ENCODE measurements at places on chromosomes 12 and 14. TPM values are rescaled to one million over a fixed set of nuclear protein-coding genes. Genes with fewer than 3 reads are reported as not detected.

GRCh38 chr14:100534528-100535286, 52.5 kb downstream of the BEGAIN start:
- DNase-seq: peak; percentile 42

DNA sequence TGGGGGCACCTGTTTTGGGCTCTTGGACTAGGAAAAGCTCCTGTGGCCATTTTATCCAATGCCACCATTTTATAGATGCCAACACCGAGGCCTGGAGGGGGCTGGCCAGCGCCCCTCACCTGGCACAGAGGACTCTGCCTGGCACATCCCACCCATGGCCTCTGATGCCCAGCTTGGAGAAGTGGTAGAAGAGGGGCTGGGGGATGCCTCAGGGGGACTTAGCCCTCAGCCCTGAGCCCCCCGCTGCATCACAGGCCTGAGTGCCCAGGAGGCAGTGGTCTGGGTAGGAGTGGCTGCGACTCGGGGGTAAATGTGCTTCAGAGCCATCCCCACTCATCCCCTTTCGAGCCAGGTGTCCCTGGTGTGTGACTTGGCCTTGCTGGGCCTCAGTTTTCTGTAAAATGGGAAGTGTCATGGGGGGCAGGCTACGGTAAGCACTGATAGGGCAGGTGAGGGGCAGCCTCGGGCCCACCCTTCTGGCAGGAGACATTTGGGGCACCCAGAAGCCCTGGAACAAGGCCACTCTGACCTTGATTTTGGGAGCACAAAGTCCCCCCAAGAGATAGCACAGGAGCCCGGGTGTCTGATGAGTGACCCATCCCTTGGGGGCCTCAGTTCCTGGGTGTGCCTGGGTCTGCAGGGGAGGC, 22.5 kb downstream of the SH2B3 start:
- DNase-seq: no peak

DNA sequence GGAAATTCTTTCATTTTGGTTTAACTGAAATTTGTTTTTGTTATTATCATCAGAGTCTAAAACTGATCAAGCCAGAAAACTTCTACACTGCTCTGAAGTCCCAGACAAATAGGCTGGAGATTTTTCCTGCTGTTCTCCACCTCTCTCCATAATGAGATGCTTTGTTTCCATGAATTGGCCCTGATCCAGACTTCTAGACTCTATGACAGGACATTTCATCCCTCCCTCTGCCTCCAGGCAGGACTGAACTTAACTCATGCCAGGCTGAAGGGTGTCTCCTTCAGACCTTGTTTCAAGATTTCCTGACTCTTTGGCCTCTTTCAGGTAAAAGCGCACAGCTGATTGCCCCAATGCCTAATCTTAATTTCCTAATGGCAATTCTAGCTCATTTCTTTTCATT, 69.1 kb upstream of the HOXC13 start:
- DNase-seq: no peak

GRCh38 chr12:121804417-121805111, 755 bp downstream of the SETD1B start:
- peak; percentile 34 for DNase-seq

DNA sequence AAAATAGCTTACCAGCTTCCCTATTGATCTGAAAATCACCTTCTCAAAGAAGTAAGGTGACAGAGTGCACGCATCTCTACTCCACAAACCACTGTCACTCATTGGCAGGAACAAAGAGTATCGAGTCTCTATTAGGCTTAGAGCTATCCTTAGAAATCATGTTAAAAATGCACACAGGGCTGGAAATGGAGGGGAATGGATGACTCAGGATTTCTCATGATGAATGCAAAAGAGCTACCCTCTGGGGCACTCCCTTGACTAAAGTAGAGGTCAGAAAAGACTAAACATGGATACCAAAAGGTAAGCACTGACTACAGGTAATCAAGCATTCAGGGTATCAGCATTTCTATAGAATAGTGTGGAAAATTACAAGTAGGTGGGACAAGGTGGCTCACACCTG, 96.1 kb upstream of the ANO4 start:
- DNase-seq: no peak

DNA sequence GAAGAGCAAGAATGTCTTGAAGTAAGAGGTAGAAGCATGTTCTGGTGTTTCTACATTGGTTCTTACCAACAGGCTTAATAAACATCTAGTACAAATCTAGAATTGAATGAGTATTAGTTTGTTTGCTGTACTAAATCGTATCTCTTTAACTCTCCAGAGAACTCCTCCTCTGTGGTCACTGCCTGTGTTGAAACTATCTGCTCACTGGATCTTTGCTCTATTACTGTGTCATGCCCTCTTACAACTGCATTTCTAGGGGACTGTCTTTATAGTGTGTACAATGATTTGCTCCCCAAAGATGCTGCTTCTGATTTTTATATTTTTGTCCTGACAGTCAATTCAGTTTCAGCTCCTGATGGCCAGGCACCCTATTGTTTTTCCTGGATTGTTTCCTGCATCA, 50.1 kb upstream of the E2F7 start:
- no peak for DNase-seq

NPFF gene
- not detected for polyA plus RNA-seq

DNA sequence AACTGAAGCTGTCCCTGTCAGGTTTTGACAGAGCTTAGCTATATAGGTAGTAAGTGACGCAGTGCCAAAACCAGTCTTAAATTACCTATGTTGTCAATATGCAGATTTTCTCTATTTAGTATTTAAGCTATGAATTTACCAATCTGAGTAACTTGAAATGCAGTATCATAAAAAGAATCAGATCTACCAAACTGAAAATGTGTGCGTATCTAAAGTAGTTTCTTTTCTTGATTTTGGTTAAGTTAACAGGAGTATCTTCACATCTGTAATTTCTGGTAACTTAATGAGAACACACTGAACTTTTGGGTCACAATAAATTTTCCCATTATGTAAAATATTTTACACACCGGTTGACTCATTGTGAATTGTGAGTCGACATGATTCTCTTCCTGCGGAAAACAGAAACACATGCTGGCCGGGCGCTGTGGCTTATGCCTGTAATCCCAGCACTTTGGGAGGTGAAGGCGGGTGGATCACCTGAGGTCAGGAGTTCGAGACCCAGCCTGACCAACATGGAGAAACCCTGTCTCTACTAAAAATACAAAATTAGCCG, 45.1 kb downstream of the TRAF3 start:
- no peak for DNase-seq

DNA sequence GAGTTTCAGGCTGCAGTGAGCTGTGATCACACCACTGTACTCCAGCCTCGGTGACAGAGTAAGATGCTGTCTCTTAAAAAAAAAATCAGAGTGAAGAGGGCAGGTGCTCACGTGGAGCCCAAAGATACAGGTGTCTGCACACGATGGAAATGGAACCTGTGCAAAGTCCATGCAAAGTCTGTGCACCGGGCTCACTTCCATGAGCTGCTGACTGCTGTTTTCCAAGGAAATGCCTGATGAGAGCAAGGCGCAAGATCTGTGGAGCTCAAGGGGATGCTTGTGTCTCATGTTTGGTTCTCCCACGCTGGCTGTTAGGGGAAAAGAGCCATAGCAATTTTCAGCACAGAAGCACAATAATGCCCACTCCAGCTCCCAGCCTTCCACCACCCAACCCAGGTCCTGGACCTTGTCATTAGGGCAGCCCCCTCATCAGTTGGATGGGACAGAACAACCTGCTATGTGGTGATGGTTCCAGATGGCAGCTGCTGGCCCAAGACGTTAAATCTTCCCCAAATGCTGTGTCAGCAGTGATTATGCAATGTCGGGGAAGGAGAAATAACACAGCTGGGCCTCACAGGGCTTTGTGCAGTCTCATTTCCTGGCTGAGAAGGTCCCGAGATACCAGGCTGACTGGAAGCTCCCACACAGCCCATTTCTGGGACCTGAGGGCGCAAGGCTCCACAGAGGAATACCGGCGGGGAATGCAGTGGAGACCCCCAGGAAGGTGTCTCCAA, 27.9 kb upstream of the DICER1 start:
- DNase-seq: peak; percentile 68

GRCh38 chr14:71551291-71551950, 380.8 kb upstream of the RGS6 start:
- DNase-seq: no peak

ACOT6 gene
- not detected for polyA plus RNA-seq

DNA sequence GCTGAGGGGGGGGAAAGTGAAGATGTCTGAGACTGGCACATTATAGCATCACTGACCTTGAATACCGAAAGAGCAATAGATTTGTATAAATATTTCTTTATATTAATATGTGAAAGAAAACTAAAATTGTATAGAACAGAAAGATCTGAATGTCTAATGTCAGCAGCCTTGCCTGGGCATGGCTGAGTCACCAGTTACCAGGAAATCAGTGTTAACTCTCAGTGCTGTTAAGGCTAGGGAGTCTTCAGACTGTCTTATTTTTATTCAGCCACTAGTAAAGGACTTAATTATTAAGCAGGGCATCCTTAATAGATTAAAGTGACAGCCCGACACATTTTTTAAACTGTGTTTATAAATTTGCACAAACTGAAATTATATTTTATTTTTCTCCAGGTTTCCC, 122.9 kb upstream of the AEBP2 start:
- no peak for DNase-seq

DNA sequence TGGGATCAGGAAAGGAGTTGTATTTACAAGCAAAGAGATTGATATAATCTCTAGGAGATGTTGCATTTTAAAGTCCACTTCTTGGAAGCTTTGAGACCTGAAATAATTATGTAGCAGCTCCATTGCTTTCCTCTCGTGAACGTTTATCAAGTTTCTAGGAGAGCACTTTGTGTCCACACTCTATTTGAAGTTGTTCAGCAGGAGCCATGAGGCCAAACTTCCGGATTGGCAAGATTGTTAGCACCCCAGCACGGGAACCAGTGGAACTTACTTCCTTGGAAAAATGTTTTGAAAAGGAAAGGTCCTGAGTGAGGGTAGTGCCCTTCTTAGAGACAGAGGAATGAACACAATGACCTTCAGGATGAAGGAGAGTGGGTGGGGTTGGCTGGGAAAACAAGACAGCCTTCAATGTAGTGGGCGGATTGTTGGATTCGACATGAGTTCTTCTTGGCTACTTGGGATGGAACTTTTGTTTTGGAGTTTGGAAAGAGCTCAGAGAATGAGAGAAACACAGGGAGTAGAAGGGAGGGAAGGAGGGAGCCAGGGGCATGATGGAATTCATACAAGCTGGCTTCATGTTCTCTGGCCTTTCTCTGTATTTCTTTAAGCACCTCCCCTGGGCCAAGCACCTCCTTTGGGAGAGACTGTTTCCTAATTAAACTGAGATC, 23.8 kb upstream of the CISTR start:
- no peak for DNase-seq

GRCh38 chr14:88706425-88706824, 86.3 kb downstream of the EML5 start:
- DNase-seq: no peak

PACS2 gene
- 65.1 TPM for polyA plus RNA-seq

DNA sequence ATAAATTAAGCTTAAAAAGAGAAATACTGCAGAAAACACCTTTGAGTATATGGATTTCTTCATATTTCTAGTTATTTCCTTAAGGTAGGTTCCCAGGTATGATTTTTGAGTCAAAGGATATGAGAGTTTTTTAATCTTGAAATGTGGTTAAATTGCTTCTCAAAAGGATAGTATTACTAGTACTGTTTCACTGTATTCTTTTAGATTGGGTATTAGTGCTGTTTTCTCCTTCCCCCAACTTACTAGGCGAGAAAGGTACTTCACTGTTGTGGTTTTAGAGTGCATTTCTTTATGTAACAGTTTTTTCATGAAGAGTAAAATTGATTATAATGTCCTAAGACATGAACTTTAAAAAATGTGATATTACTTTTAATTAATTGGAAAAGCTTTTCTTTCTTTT, 13.5 kb downstream of the FRS2 start:
- no peak for DNase-seq

KLHDC1 gene
- 2.9 TPM for polyA plus RNA-seq

CPNE6 gene
- polyA plus RNA-seq: not detected

DNA sequence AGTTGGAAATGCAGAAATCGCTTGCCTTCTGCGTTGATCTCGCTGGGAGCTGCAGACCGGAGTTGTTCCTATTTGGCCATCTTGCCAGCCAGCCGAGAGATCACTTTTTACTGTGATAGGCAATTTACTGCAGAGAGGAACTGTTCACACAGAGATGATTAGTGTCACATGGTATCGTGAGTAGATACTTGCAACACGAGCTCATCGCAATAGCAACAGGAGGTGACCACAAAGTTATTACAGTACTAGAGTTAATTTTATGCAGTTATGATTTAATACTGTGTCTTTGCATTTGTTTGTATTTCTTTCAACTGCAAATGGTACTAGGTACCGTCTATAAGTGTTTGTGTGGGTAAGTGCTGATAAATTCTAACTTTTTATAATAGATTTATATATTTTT, 27.8 kb downstream of the NOPCHAP1 start:
- DNase-seq: no peak

GRCh38 chr12:2076196-2076570, 23.4 kb downstream of the CACNA1C start:
- no peak for DNase-seq

GRCh38 chr14:37862263-37862662, 266.8 kb downstream of the TTC6 start:
- DNase-seq: no peak

DNA sequence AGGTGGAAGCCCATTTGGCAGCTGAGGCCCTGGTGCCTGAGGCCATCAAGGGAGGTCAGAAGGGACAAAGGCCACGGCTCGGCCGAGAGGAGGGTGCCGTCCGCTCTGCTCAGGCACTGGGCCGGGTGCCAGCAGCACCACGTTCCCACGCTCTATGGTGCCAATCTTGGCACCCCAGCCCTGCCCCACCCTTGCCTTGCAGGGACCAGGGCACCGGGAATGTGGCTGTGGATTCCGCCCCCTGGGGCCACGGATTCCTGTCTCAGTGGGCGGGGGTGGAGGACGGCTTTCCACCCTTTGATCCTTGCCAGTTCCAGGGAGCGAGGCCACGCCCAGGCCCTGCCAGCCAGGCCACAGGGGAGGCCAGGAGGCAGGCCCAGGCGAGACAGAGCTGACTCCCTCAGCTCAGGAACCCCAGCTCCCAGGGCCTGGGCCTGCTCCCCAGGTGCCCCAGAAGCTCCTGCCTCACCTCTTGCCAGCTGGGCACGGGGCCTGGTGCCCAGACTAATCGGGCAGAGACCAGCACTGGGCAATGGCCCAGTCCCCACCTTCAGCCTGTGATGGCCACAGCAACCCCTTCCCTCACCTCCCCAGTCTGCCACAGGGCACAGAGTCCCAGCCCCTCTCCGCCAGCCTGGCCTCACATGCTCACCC, 26.4 kb upstream of the GPR132 start:
- no peak for DNase-seq

DNA sequence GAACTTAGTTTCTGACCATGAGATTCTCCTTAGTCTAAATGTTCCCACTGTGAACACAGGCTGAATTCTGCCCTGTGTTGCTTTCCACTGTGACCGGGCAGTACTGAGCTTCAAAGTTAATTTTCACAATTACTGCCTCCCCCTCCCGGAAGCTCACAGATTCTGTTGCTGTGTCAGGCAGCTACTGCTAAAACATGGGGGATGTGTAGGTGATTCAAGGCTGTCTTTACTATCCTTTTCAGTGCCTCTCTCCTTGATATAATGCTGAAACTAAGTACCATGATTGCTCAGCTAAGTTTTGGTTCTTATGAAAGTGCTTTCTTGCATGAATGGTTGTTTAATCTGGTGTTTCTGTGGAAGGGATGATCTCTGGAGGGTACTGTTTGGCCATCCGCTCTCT, 428.3 kb upstream of the NOVA1 start:
- DNase-seq: no peak

ZNF891 gene
- 0.24 TPM for polyA plus RNA-seq

- DNase-seq: no peak
These were observed 161.2 kb downstream of the TTC8 start for GRCh38 chr14:88985654-88986053.

- DNase-seq: no peak
These were observed 240.9 kb downstream of the FOXN3 start for GRCh38 chr14:89175881-89176799.
